T-cell (primary cell): ENCODE measurements at places on chromosomes 1 and 21.

GRCh38 chr21:41465176-41465781 is 39.2 kb downstream of the MX1 start:
- DNase-seq: no peak

- DNase-seq: no peak
Observed at GRCh38 chr1:111213412-111213811, 13.0 kb upstream of the DENND2D start.

DNA sequence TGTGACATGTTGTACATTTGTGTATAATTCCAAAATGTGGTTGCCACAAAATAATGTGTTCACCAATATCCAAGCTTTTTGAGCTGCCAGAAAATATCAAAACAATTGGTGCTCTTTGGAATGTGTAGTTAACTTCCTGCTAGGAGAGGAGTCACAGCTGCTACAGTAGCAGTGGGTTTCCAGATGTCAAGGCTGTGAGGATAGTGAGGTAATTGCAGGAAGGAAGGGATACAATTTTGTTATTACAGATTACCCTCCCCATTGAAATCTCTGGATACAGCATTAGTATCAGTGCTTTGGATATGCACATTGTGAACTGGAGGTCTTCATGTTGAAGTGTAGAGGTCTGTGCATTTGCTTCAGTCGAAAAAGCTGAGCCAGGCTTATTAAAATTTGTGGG is 253.2 kb downstream of the PTPRC start:
- no peak for DNase-seq

DNA sequence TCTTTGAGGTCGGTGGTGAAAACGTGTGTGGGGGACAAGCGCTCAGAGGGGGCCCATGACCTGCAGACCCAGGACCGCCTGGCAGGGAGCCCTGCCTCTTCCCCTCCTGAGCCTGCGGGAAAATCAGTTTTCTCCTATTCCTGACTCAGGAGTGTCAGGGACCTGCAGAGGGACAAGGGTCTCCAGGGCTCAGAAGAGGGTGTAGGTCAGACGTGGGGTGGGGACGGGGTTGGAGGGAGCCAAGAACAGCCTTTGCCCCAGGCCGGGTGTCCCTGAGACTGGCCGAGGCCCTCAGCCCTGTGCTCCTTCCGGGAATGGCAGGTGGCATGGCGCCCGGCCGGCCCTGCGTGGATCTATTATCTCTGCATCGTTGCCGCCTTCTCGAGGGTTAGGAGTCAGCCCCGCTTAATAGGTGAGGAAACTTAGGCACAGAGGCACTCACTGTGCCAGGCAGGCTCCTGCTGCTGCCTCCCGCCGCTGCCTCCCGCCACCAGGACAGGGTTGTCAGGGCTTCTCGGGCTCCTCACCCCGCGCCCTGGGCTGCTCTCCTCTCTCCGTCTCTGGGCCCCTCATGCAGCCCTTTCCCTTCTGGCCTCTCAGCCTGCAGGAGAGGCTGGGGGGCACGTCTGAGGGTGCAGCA is 37.5 kb downstream of the AJAP1 start:
- DNase-seq: no peak

GRCh38 chr1:86067626-86068025 is 88.9 kb downstream of the COL24A1 start:
- no peak for DNase-seq

DNA sequence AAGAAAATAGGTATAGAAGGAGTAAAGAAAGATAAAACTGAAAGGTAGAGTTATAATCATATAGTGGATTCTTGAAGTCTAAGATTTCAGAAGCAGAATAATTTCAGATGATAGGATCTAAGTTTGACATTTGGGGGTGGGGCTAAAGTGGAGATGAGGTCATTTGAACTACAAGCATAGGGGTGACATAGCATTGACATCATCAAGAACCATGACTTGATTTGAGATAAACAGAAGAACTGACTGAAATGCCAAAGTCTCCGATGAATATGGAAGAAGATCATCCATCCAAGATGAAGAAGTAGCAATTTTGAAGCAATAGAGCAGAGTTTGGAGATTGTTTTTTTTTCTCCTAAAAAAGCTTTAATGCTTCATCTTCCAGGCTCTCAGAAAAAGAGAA is 122.3 kb downstream of the MACF1 start:
- DNase-seq: no peak

DNA sequence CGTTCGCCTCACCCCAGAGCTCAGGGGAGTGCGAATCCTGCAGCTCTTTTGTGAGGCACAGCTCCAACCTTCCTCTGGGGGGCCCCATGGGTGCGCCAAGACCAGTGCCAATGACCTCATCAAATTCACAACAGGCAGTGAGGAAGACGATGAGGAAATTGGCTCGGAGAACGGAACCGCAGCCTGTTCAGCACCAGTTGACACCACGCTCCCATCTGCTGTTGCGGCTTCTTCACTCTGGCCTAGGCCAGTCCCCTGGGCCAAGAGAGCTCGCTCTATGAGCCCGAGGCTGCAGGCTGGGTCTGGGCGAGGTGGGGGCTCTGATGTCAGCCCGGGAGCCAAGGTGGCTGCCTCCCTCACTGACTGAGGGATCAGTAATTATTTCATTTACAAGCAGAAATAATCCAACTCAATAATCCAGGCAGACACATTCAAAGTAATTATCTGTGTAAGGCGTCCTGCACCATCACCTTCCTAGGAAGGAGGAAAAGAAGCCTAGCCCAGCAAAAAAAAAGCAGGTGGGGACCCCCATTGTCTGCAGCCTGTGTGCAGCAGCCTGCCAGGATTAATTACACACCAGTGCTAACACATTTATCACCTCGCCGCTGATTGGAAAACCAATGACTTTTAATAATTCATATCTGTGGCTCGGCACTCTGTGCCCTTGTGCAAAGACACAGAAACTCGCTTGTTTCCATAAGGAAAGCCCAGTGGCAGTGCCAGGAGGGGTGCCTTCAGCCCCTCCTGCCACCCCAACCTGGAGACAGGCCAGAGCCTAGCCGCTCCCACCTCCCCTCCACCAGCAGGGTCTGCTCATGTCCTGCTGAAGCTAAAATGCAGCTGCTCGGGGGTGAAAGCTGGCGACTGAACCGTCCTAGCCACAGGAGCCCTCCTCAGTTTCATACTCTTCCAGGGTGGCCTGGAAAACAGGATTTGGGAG is 1.9 kb downstream of the PLEKHA6 start:
- DNase-seq: no peak

- no peak for DNase-seq
Observed at GRCh38 chr1:77218477-77219165, 609 bp downstream of the PIGK start.

GRCh38 chr1:25640646-25641328 is 24.2 kb downstream of the MAN1C1 start:
- no peak for DNase-seq

GRCh38 chr1:228541725-228542124 is 54.5 kb downstream of the RNF187 start:
- DNase-seq: no peak

- DNase-seq: no peak
Observed at GRCh38 chr1:98988904-98989555, 15.6 kb downstream of the PLPPR5 start.

DNA sequence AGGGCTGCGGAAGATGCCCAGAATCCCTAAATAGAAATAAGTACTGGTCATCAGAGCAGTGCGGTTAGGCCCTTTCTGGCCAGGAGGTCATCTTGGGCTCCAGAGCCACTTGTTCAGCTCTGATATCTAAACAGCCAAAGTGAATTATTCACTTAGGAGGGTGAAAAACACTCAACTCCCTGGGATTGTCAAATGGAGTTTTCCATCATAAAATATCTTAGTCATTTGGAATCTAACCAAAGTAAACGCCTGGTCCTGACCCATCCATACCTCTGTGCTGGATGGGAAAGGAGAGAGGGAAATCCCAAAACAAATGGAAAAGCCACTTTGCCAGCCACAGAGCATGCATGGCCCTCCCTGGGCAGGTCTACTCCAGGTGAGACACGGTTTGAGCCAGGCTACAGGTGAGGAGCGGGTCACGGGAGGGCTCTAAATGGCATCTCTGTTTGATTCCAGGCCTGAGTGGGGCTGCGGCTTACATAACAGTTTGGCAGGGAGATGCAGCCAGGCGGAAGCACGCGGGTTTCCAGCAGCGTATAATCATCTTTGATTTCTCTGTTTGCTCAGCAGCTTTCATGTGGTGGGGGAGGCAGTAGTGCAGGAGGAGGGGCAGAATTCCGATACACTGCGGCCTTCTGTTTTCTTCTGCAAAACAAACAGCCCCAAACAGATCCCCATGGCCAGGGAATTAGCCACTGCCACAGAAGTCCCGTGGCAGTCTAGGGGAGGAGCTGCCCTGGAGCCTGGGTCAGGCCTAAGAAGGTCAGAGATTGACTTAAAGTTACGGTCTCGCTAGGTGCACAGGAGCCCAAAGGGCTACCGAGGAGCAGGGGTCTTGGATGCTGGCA is 59.1 kb upstream of the ZNF648 start:
- DNase-seq: no peak
